ENCODE measurements at places on chromosomes 4 and X.

GRCh38 chr4:75909405-75909804, 7.2 kb upstream of the PPEF2 start:
- no peak for DNase-seq

- no peak for DNase-seq
These were observed 14.2 kb upstream of the OSTC start for GRCh38 chr4:108636246-108636645.

DNA sequence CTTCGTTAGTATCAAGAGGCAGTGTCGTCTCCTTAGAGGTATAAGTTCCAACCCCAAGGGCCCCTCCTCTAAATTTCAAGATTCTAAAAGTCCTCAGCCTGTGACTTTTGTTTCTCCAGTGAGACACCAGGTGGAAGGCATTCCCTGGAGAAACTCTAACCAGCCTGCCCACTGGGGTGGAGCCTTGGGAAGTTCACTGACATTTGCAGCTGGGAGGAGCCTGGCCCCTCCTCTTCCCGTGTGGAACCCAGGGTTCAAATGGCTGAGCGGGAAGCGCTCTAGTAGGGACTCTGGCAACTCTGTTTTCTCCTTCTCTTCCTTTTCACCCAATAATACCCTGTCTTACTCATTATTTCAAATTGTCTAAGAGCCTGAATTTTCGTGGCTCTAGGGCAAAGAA, 325.0 kb downstream of the TLL1 start:
- DNase-seq: no peak

DNA sequence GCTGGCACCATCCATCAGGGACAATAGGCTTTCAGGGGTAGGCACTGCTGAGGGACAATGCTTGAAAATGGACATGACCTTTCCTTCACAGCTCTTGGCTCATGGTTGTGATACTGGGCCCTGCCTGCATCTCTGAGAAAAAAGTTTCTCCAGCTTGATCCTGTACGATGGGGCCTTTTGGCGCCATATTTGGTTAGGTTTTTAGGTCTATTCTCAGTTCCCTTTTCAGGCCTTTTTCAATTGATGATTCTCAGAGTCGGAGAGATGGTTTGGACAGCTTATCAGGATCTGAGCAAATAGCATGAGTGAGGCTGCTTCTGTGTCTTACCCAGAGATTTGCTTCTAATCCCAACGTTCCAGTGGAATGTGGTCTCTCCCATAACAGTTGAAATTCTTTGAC, 141.6 kb downstream of the ZNF518B start:
- DNase-seq: no peak

GRCh38 chr4:53855581-53856250, 208.7 kb downstream of the CHIC2 start:
- DNase-seq: no peak

DNA sequence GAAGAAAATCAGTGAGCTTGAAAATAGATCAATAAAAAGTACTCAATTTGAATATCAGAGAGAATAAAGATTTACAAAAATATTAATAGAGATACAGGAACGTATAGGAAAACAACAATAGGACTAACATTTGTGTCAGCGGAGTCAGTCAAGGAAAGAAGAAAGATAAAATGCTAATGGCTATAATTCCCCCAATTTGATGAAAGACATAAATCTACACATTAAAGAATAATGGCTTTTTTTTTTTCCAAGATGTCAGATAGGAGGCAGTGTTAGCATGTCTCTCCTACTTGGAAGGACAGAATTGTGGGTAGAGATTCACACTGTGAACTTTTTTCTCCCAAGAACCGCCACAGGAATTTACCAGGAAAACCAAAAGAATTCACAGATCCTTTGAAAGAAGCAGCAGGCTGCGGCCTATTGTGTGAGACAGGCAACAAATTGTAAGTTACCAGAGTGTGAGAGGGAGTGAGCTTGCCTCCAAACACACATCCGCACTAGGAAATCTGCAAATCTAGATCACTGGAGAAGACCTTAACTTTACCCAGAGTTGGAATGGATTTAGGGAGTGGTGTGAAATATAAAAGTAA, 249.9 kb downstream of the PRDM5 start:
- no peak for DNase-seq

DNA sequence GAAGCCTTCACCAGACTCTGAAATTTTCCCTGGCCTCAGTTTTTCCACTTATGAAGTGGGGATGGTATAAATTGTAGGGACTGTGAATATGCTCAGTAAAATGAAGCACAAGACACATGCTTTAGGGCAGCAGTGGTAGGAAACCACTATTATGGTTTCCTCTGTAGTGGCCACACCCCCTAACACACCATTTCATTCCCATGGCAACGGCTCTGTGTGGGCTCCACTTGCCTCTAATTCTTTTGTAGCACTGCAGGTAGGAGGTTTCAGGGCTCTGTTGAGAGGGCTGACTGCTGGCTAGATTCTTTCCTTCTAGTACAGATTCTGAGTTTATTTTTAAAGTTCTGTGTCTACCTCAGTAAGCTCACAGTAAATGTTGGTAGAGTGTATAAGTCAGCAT, 3.5 kb upstream of the VMA21 start:
- DNase-seq: peak; percentile 32

GRCh38 chr4:86035688-86036087, 324.2 kb downstream of the MAPK10 start:
- DNase-seq: peak; percentile 12

DNA sequence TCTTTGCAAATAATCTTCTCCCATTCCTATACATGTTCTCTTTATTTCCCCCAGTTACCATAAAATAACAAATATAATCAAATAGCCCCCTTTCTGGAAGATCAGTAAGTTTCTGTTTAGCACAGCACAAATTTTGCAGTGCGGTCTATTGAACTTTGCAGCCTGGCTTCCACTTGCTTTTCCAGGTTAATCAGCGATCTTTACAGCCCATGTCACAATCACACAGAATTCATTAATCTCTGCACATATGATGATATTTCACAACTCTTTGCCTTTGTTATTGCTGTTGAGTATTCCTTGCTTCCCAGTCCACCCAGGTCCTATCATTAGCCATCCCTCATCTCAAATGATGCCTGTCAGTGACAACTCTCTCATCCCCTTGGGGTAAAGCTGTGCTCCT, 2358.0 kb downstream of the PCDH7 start:
- DNase-seq: no peak

GRCh38 chr4:142406499-142406835, 439.6 kb downstream of the INPP4B start:
- DNase-seq: no peak

- no peak for DNase-seq
These were observed 233.7 kb downstream of the CBR4 start for GRCh38 chr4:168776382-168776781.

GRCh38 chr4:150355858-150356455, 226.0 kb upstream of the MAB21L2 start:
- DNase-seq: no peak

DNA sequence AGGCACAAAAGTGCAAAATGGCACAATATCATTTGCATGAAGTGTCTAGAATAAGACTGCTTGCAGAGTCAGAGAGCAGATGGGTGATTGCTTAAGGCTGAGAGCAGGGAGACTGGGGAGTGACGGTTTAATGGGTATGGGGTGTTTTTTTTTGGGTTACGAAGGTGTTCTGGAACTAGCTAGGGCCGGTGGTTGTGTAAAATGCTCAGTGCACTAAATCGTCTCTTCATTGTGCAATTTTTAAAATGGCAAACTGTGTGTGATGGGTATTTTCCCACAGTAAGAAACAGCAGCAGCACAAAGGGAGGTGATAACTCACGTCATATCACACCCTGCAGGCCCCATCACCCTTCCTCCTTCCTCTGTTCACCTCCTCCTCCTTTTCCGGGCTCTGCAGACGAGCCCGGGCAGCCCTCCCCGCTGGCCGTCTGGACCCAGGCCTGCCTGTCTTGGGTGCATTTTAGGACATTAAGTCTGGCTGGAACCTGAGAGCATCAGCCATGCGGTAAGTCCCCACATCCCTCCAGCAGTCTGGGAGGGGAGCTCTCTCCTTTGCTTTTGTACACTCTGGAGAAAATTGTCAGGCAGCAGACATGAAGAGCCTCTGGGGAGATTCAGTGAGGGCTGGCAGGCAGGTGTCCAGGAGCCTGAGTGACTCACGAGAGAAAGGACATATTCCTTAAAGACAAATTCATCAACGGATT, 42.7 kb downstream of the ASMT start:
- peak; percentile 2 for DNase-seq

DNA sequence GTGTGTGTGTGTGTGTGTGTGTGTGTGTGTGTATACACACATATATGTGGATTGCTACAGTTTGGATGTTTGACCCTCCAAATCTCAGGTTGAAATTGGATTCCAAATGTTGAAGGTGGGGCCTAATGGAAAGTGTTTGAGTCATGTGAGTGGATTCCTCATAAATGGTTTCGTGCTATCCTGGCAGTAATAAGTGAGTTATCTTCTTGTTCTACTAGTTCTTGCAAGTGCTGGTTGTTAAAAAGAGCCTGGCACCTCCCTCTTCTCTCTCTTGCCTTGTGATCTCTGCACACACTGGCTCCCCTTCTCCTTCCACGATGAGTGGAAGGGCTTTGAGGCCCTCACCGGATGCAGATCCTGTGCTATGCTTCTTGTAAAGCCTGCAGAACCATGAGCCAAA, 344.1 kb downstream of the SH2D1A start:
- DNase-seq: no peak

DNA sequence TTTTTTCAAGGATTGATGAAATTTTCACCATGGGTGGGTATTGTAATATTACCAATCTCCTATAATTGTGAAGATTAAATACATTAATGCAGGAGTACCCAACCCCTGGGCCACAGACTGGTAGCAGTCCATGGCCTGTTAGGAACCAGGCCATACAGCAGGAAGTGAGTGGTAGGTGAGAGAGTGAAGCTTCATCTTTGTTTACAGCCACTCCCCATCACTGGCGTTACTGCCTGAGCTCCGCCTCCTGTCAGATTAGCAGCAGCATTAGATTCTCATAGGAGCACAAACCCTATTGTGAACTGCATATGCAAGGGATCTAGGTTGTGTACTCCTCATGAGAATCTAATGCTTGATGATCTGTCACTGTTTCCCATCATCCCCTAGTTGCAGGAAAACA, 15.1 kb downstream of the RAPGEF2 start:
- DNase-seq: peak; percentile 32

- DNase-seq: no peak
These were observed 145.2 kb downstream of the PDHA2 start for GRCh38 chr4:95985051-95985450.

GRCh38 chr4:77959566-77960338, 97.1 kb downstream of the MRPL1 start:
- peak; percentile 81 for DNase-seq

DNA sequence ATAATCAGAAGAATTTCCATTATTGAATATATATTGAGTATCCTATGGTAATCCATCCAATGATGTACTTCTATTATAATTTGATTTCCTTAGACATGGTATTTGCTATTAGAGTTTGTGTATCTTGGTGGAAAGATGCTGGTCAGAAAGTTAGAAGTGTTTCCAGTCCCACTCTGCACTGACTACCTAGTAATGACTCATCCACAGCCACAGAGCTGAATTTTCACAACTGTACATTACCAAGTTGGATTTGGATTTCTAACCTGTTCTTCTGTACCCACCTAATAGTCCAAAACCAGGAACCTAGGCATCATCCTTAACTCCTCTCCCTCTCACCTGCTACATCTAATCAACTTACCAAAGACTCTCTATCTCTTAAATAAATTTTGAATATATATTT, 145.4 kb downstream of the REELD1 start:
- no peak for DNase-seq

DNA sequence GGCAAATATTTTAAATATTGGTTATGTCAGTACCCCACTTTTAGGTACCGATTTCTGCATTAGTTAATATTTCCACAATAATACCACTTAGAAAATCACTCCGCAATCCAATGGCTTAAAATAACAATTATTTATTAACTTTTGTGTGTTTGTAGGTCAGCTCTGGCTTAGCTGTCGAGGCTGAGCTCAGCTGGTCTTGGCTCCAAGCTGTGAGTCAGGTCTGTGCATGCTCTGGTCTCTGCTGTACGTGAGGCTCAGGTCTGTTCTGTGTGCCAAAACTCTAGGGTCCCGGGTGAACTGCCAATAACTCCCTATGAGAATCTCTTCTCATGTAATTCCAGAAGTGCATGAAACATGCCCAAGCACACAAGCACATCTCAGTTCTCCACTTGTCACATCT, 245.8 kb upstream of the GK2 start:
- no peak for DNase-seq

GRCh38 chr4:186820391-186820891, 96.8 kb upstream of the FAT1 start:
- peak; percentile 2 for DNase-seq

DNA sequence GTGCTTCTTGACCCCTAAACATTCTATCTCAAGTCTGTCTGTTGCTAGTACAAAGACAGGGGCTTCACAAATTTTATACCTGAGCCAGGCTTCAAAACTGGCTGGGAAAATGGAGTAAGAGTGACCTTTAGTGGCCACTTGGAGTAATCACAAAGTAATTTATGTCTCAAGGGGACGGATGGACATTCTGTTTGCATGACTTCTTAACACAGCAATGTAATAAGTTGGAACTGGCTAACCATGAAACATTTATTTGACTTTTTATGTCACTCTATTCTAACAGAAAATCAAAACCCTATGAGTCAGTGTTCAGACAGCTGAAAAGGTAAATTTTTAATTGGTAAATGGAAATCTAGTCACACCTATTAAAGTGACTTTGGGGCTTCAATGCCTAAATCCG, 600.6 kb downstream of the ANKRD50 start:
- peak; percentile 74 for DNase-seq

GRCh38 chr4:104404361-104404760, 90.3 kb downstream of the CXXC4 start:
- DNase-seq: no peak

DNA sequence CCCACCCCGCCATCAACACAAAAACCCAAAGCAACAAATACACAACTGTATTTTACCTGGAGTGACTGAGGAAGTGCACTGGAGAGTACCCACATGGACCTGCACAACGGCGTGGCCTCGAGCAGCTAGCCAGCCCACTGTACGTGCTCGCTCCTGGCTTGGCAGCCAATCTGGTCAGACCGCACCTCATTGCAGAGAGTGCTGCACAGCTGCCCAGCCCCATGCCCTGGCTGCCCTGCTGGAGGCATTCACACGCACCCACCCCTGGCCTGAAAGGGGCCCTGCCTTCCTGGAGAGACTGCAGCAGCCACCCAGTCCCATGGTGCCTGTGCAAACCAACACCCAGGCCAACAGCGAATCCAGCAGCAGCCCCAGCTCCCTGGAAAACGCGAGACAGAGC, 116.3 kb downstream of the GALNTL6 start:
- no peak for DNase-seq

All from DMS53 (cell line).